ENCODE measurements at places on chromosomes 7 and 10.

- no peak for DNase-seq
These were observed 152.0 kb downstream of the CAMK1D start for GRCh38 chr10:12501324-12501723.

DNA sequence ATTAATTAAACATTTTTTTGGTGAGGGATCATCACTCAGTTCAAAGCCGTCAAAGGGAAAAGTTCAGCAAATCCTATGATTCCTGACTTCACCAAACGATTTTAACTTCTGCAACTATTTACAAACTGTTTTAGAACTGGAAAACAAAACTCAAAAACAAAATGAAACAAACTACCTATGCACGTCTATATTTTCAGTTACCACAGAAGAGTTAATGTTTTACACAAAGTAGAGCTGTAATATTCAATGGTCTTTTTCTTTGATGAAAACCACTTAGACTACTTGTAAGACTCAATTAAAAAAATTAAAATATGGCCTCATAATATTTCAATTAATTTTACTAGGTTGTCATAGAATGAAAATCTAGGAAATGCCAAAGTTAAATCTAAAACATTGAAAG is 131.5 kb downstream of the ATE1 start:
- DNase-seq, result no peak

DNA sequence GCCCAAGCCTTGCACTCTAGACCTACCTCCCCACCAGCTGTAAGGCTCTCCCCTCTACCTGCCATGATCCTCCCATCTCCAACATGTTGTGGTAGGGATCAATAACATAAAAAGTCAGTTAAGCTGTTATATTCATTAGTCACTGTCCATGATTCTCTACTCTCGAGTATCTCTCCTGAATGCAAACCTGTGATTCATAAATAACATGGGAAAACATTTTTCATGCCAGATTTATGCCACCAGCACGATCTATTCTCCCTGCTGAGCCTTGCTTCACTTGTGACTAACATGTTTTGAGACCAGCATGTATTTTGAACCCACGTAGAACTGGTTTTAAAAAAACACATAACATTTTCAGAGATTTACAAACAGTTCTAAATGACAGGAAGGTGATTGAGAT is 30.3 kb downstream of the TMEM168 start:
- DNase-seq, result no peak

GRCh38 chr10:112295853-112296830 is 12.9 kb downstream of the TECTB start:
- no peak for DNase-seq

DNA sequence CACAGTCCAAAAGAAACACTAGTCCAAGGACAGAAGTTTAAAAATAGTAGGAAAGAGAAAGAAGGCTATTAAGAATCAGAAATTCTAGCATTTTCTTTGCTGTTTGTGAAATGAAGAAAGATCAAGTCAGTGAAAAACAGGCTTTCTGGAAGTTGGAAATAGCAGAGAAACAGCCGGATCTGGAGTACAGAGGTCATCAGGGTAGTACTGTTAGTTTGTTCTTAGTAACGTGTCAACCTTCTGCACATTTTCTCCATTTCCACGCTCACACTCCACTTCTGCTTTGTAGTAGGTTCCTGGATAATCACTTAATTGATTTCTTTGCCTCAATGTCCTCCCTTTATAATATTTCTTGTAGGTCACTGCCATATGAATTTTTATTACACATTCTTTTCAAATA is 322.6 kb downstream of the PCLO start:
- no peak for DNase-seq

GRCh38 chr7:116966601-116967000 is 13.3 kb downstream of the ST7 start:
- no peak for DNase-seq

DNA sequence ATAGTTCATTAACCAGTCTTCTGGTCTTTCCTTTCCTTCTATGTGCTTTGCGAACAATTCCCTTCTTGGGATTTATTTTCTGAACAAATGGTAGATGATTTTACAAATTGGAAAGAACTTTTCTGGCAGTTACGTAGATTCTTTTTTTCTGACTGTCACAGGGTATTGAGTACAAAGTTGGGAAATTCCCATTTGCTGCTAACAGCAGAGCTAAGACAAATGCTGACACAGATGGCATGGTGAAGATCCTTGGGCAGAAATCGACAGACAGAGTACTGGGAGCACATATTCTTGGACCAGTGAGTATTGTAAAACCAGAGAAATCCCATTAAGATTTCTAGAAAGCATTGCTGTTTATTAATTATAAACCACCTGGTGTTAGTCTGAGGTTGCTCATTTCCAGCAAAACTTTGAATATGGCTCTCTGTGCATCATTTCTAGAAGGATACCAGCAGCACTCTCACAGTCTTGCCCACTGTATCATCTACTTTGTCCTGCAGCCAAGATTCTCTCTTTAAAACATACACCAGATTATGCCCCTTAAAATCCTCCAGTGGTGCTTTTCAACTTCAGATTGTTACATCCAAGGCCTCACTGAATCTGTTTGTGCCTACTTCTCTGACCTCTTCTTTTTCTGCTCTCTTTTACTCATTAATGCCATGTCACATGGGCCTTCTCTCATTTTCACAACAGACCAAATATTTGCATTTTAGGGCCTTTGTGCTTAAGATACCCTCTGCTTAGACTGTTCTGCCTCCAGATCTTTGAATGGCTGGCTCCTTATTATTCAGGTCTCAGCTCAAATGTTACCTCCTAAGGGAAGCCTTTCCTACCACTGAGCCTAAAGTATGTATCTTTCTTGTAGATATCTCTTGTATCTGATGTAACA is 27.0 kb downstream of the DLD start:
- DNase-seq, result no peak

- DNase-seq, result no peak
These were observed 19.3 kb downstream of the OR2F1 start for GRCh38 chr7:143973870-143974416.

DNA sequence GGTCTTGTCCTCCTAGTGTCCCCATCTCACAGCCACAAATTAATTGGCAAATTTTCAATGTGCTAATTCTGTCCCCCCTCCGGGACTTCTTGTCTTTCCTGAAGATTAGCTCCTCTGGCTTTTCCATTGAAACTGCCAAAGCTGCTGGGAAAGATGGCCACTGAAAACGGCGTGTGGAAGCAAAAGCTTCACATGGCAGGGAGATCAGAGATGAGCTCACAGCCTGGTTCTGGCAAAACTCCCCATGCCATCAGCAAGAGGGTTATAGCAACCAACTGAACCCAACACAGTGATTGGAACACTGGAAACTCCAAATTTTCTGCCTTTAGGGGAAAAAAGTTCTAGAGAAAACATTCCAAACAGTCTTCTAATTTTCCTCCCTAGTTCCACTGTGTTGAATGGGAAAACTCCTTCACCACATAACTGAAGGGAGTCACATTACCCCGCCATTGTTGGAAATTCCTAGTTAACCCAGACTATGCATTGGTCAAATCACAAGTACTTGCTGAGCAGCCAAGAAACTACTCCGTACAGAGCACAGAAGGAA is 37.0 kb downstream of the NRAP start:
- DNase-seq, result no peak

- DNase-seq, result peak; percentile 22
These were observed 404.5 kb downstream of the ADRA2A start for GRCh38 chr10:111481261-111481826.
